ENCODE measurements at places on chromosomes 4 and X. TPM values are rescaled to one million over a fixed set of nuclear protein-coding genes. Genes with fewer than 3 reads are reported as not detected.

- no peak for DNase-seq
These were observed 111.9 kb downstream of the DCTD start for GRCh38 chr4:182805321-182805720.

GRCh38 chr4:3607690-3608552 is 75.7 kb upstream of the LRPAP1 start:
- no peak for DNase-seq

DNA sequence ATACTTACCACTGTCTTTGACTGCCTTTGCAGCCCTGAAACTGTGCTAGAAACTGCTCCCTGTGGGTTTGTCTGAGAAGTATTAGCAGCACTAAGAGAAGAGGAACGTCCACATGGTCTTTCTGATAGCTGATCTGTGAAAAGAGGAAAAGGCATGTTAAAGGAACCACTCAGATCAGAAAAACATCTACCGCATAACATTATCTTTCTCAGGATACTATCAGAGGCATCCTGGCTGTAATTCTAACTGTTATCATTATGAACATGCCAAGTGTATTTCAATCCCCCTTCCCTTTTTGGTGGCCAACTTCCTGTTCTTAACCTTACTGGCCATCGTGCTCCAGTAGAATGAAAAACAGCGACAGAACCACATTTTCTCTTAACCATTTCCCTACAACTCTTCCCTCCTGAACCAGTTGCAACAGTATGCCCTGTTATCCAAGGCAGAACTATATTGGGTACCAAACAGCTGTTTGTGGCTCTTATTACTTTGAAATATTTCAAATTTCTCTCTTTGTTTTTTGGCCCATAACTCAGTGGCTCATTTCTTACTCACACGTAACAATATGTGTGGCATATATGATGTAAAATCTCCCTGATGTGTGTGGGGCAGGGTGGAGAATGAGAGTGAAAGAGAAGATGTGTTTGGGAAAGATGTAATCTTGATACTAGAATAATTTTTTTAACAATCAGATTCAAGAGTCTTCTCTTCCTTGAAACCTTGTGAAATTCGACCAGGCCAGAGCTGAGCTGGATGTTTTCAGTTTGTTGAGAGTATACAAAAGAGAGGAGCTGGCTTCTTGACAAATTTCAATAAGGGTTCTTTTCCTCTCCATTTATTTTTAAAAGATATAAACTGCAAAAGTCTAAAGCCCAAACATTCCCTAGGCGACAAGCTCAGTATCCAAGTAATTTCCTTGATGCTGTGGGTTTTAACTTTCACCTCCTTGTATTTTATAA is 35.2 kb downstream of the ARHGEF6 start:
- DNase-seq: no peak

- DNase-seq: no peak
These were observed 18.8 kb upstream of the AREG start for GRCh38 chr4:74426101-74426500.

The HHIP gene
- 0.09 TPM for total RNA-seq

The FSTL5 gene
- total RNA-seq: not detected

GRCh38 chr4:145056325-145057130 is 41.5 kb downstream of the ANAPC10 start:
- no peak for DNase-seq

GRCh38 chr4:121166976-121167375 is 2.9 kb upstream of the TNIP3 start:
- no peak for DNase-seq

DNA sequence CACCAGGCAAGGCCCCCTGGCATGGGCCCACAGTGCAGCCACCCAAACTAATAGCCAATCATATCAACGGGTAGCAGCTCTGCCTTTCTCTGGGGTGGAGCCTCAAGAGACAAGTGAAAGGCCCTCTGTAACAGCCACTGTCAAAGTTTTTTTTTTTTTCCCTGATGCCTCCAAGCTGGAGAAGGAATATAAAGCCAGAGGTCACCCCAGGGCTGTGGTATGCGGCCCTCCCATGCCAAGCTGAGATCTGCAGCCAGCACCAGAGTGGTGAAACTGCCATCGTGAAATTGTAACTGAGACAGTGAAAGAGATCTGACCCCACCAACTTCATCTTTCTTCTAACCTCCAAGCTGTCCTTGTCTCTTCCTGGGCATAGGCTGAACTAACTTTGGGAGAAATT is 407.0 kb downstream of the KLHL4 start:
- no peak for DNase-seq

The TRIM75 gene
- total RNA-seq: not detected

DNA sequence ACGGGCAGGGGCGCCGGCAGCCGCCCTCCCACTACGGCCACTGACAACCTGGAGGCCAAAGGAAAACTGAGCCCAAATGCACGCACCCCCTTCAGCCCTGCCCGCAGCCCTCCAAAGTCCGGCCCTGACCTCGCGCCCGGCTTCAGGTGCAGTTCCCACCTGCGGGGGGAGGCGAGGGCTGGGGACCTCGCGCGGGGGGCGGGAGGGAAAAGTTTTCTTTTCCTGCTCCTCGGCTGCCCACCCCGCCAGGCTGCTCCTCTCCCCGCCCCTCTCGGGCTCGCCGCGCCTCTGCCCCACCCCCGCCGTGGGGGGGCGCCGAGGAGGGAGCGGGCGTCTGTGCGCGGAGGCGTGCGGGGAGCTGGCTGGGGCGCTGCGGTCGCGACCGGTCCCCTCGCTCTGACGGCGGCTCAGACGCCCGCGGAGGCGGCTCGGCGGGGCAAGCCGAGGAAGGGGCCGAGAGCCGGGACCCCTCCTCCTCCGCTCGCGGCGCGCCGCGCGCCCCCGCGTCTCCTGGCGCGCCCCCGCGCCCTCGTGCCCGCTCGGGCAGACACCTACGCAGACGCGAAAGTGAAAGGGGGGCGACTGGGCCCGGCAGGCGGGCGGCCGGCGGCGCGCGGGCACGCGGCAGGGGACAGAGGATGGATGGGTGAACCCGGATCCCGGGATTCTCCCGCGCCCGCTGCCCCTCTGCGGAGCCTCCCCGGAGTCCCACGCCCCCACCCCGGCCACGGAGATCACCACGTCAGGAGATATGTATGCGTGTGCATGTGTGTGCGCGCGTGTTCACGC is 3.1 kb upstream of the NR3C2 start:
- no peak for DNase-seq

The SPANXN4 gene
- 34.8 TPM for total RNA-seq

DNA sequence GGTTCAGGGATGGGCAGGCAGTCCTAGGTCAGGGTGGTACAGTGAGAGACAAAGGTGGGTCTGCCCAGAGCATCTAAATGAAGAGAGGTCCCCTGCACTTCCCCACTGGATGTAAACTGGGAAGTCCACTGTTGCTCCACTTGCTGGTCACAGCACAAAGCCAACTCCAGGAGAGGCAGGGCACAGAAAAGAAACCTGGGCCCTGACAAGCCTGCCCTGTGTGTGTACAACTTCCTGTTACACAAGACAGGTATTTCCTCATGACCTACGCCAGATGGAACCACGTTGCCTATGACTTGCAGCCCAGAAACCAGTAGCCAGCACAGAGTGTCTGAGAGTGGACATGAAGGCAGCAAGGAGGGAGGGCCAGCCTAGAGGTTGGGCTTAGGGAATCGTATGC is 161.8 kb downstream of the SH3KBP1 start:
- no peak for DNase-seq

The TRIM61 gene
- not detected for total RNA-seq

DNA sequence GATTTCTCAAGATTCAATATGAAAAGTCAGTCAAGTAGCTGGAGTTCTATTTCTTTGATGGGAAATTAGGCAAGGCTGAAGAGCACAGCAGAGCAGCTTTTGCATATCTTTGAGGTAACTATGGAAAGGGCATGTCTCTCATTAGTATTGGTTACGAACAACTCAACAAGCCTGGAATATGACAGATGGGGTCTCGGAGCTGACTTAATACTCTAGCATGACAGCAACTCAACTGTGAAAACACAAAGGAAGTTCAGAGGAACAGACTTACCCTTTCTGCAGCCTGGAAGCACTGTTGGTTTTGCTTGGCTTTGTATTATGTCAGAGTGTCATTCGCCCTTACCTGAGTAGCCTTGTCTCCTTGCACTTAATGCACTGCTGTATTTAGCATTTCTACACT is 79.9 kb upstream of the AADAT start:
- no peak for DNase-seq

GRCh38 chr4:73222466-73223257 is 35.9 kb downstream of the ANKRD17 start:
- peak; percentile 83 for DNase-seq

The PDHA1 gene
- total RNA-seq: 309 TPM

The TRAPPC11 gene
- total RNA-seq: 41.1 TPM

GRCh38 chr4:26842911-26843310 is 17.7 kb upstream of the STIM2 start:
- DNase-seq: no peak

DNA sequence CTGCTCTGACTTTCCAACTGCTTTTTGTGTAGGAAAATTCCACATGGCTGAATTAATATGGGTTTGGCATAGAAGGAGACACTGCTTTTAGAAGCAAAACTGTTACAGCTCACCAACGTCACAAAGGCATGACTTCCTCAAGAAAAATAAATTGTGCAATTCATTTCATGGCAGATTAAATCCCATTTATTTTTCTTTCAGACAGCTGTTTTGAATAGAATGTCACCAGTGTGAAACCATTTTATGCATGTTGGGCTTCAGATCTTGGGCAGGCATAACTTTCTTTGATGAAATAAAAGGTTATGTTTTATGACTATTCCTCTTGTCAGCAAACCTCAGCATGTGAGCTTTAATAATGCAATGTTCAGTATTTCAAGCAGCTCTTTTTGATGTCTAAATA is 542.8 kb downstream of the GALNTL6 start:
- DNase-seq: peak; percentile 1

DNA sequence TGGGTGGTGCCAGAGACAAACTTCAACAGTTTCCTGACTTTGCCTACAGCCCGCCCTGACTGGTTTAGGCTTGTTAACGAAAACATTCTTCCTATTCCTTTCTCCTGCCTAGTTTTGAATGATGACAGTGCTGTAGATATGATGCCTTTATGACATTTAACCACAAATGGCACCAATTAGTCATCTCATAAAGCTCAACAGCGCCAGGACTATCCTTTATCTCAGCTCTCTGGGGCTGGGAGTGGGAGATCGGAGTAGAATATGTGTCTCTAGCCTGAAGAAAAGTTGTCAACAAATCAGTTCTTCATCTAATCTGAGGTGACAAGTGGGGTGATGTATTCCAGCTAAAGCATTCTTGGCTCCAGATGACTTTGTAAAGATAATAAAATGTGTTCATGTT is 64.6 kb upstream of the SH3RF1 start:
- DNase-seq: no peak

DNA sequence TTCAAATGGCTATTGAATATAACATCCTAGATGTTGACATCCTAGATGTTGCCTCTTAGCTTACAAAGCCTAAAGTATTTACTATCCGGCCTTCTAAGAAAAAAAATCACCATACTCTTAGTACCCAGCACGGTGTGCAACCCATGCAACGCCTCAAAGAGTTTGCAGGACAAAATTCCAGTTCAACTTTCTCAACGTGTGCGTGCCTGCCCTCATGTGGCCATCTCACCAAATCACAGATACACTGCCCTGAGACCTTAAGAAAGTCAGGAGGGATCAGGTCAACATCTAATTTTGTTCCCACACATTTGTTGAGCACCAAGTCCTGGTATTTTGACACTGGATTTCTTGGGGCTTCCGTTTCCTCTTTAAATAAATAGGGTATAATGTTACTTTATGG is 68.3 kb downstream of the CRMP1 start:
- DNase-seq: peak; percentile 14

GRCh38 chrX:94676285-94676684 is 1002.3 kb downstream of the FAM133A start:
- no peak for DNase-seq

The NCAPG gene
- 44.1 TPM for total RNA-seq

The CYBB gene
- total RNA-seq: not detected

- no peak for DNase-seq
These were observed 55.8 kb downstream of the C4orf50 start for GRCh38 chr4:5962416-5962815.

The NPNT gene
- 0.12 TPM for total RNA-seq

DNA sequence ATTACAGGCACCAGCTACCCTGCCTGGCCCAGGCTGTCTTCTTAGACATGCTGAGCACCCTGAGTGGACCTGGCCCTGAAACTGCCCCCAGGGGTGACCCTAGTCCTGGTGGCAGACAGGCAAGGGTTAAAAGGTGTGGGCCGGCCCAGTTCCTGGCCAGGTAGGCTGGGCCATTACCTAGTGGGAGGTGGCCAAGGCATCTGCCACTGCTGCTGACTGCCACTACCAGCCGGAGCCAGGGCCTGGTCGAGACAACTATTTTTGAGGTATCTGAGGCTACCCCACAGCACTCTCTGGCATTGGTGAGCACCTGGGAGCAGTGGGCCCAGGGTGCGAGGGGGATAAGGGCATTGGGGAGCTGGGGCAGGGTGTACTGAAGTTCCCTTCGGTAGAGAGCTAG is at the start of gene CCDC120:
TSS of gene CCDC120 (plus strand) at position 206 of the 400 bp plus-strand sequence. CDS start 3,043 bp downstream, outside the sequence.
- no peak for DNase-seq

GRCh38 chr4:104901438-104901837 is 245.2 kb upstream of the TET2 start:
- DNase-seq: no peak

The CT47B1 gene
- not detected for total RNA-seq

The HERC5 gene
- 3.0 TPM for total RNA-seq
